ENCODE measurements at places on chromosomes 11 and 22.

DNA sequence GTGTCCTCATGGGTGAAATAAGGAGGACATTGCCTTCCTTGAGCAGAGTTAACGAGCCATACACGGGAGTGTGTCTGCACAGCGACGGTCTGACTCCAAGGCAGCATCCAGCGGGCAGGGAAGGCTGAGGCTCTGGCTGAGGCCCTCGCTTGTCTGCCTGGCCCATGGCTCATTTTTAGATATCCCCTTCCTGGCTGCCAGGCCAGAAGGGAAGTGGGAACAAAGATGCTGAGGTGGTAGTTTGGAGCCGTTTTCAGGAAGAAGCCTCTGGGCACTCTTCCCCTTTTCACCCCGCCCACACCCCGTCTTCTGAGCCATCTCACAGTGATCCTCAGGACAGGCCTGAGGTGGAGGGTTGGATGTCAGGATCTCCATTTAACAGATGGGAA lies 3.0 kb upstream of the SLCO2B1 start:
- no peak for DNase-seq

DNA sequence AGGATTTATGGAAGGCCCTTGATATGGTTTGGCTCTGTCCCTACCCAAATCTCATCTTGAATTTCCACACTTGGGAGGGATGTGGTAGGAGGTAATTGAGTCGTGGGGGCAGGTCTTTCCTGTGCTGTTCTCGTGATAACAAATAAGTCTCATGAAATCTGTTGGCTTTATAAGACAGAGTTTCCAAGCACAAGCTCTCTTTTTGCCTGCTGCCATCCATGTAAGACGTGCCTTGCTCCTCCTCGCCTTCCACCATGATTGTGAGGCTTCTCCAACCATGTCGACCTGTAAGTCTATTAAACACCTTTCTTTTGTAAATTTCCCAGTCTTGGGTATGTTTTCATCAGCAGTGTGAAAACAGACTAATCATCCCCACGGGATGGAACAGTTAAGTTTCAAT lies 557.2 kb upstream of the ISX start:
- no peak for DNase-seq

DNA sequence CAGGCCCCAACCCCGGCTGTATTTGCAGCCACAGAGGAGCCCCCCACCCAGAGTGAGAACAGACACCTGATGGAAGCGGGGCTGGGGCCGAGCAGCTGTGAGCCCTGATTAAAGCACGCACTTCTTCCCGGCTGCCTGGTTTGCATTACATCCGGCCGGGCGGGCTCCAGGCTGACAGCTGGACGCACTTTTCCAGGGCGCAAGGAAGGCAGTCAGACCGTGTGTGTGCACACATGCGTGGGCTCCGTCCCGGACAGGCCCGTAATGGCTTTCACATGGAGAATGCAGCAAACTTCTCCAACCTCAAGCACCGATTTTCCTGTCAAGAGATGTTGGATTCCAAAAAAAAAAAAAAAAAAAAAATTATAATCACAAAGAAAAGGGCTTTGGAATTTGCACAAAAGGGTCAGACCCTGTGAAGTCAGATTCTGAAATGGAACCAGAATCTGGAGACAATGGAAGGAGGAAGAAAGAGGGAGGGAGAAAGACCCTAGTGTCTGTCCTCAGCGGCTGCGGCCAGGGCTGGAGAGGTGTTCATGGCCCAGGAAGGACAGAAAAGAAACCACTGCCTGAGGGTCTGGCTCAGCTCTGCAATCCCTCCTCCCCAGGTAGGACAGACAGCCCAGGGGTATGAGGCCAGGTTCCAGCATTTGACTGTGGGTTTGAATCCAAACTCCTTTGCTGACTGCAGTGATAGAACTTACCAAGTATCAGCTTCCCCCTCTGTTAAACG lies 365.5 kb downstream of the MN1 start:
- DNase-seq, result no peak

DNA sequence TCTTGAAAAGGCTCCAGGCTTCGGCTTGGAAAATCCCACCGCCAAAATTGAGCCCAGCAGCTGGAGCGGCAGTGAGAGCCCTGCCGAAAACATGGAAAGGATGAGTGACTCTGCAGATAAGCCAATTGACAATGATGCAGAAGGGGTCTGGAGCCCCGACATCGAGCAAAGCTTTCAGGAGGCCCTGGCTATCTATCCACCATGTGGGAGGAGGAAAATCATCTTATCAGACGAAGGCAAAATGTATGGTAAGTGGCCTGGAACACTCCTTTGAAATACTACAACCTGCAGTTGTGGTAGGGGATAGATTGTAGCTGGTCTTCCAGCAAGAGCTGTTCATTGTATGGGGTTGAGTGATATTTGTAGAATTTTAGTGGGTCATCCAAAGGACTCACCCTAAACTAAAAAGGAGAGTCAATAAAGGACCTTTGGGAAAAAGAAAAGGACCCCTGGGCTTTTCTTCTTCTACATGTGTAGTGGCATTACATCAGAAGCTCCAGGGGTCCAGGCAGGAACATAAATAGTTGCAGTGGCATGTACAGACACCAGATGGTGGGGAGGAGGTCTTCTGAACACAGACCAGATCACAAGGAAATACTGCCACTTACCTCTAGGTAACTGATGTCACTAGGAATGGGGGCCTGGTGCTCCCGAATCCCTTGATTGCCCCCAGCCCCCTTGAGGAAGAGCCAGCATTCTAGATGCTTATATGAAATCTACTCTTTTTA lies 90.1 kb downstream of the TEAD1 start:
- no peak for DNase-seq

GRCh38 chr11:92964471-92964870 lies 5.0 kb upstream of the MTNR1B start:
- DNase-seq, result no peak

DNA sequence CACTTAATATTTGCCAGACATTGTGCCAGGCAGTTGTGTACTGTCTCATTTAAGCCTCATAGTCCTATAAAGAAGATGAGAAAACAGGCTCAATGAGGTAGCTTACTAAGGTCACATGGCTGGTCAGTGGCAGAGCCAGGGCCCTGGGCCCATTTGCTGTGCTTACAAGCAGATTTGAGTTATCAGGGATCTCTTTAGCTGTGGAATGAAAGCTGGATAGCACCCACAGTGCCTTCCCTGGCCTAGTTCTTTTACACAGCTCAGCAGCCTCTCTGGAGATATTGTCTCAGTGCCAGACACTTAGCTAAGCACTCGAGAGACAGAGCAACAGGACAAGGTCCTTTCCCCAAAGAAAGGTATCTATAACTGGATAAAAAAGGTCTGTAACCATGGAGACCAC lies 6.1 kb downstream of the TMEM86A start:
- DNase-seq, result no peak

- no peak for DNase-seq
Measured at GRCh38 chr22:19757140-19757984, 3.2 kb upstream of the TBX1 start.

DNA sequence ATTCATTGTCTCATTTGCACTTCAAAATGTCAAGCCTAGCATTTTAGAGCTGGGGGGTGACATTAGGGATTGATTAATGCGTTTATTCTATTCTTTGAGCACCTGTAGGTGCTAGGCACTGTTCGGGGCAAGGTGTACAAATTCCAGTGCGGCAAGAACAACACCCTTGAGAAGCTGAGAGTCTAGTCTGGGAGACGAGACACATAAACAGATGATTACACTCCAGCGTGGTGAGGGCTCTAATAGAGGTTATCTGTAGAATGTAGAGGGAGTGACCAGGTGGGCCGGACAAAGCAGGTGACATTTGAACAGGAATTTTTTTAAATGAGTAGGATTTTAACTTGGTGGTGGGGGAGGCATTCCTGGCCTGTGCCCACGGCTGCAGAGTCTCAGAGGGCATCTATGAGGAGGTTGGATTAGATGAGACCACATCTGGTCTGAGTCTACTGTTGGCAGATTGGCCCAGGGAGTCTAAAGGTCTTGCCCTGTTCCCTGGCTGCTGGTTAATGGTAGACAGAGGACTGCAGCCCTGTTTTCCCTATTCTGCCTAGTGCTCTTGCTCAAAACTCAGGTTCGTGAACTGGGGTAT lies 970 bp downstream of the CAT start:
- DNase-seq, result no peak

GRCh38 chr22:22995166-22995565 lies 75.2 kb upstream of the GNAZ start:
- DNase-seq, result no peak

DNA sequence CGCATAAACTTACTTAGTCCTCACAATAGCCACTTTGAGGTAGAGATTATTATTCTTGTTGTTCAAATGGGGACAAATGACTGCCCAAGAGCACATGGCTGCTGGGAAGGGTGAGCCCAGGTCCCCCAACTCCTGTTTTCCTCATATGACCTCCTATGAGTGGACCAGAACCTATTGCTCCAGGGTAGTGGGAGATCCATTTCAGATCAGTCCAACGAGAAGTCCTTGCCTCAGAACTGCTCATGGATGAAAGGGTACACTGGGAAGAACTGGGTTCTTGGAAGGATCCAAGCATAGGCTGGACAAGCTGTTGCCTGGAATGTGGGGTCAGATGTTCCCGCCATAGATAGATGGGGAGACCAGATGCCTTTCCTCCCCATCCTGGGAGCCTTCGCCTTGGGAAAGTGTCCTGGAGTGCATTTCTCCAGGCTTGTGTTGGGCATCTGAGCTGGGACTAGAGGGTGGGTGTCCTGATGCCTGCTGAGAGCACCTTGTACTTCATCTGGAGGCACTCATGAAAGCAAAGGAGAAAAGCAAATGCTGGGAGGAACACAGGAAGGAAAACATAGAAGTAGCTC lies 146.3 kb upstream of the B3GAT1 start:
- DNase-seq, result peak; percentile 45

- no peak for DNase-seq
Measured at GRCh38 chr22:39092111-39092862, 4.8 kb upstream of the APOBEC3H start.

DNA sequence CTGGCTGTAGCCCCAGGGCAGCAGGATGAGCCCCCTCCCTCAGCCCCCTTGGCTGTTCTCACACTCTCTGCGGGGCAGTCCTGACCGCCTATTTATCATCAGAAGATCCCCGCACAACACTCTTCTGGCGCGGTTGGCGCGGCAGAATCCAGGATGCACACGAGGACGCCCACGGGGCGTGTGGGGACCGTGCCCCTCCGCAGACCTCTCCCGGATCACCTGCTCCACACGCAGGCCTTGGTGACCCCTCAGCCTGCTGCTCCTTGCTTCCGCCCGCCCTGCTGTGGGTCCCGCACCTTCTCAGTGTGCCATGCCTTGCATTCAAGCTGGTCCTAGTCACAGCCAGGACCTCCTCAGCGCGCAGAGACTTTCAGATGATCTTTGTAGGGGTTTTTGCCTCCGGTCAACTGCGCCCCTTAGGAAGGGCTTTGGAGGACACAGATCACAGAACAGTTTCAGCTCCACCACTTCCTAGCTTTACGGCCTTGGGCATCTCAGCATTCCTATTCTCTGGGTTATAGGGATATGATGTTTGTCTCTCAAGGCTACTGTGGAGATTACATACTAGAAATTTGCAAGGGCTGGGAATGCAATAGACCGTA lies 841 bp upstream of the TUB start:
- DNase-seq, result no peak

DNA sequence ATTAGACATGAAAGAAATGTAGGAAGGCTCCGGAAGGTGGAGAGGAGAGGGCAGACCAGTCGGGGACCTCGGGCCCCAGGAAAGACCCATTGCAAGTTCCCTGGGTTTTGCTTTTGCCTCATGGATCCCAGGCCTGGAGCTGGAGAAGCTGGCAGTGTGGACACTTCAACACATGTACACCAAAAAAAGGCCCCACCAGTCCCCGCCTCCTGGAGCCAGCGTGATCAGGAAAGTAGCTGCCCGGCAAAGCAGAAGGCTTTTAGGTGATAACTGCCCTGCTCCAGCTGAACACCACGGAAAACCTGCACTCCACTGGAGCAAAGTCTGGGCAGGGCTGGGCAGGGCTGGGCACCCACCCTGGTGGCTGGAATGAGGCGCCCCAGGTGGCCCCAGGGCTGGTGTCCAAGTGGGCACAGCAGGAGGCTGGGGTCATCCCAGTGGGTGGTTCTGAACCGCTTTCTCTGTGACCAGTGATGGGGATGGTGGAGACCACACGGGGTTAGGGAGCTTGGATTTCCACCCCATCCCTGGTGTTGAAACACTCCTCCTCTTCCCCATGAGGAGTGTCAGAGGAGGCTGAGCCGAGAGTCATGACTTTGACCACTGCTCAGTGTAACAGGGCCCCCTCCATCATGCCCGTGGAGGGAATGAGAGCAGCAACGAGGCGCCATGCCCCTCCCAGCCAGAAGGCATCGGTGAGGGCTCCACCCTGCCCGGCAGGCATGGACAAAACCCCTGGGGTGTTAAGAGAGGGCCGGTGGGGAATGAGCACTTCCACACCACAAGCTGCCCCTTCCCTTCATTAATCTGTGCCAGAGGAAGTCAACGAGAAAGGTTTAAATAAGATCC lies 16.9 kb upstream of the MUC5AC start:
- DNase-seq, result peak; percentile 64

GRCh38 chr22:25465949-25466348 lies 98.5 kb upstream of the GRK3 start:
- DNase-seq, result no peak

- DNase-seq, result no peak
Measured at GRCh38 chr11:11667056-11667455, 45.3 kb upstream of the GALNT18 start.

DNA sequence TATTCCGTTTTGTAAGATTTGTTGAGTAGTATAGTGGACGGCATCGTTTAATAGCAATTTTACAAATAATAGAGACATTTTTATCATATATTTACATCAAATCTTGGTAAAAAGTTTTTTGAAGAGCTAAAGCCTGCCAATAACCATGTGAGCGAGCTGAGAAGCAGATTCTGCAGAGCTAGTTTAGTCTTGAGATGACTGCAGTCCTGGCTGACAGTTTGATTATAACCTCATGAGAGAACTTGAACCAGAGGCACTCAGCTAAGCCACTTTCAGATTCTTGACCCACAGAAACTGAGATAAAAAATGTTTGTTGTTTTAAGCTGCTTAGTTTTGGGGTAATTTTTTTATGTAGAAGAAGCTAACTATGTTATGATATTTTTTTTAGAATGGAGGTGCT lies 78.9 kb downstream of the PDE3B start:
- no peak for DNase-seq
